AG09319 (cell line): ENCODE measurements at places on chromosomes 1 and 21.

DNA sequence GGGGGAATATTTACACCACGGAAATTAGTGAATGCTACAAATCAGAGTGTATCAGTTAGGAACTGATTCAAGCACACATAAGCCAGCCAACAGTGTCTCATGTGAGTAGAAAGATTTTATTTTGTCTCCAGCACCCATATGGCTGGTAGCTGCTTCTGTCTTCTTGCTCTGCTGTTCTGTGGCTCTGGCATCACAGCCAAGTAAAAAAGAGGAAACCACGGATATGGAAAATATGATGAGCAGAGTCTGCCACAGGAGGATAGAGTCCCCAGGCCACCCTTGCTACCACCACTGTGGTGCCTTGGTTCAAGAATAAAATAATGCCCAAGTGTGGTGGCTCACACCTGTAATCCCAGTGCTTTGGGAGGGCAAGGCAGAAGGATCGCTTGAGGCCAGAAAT lies 53.6 kb upstream of the SPOCD1 start:
- DNase-seq, result no peak

- DNase-seq, result no peak
Measured at GRCh38 chr1:104921525-104921924, 1171.8 kb downstream of the AMY1C start.

DNA sequence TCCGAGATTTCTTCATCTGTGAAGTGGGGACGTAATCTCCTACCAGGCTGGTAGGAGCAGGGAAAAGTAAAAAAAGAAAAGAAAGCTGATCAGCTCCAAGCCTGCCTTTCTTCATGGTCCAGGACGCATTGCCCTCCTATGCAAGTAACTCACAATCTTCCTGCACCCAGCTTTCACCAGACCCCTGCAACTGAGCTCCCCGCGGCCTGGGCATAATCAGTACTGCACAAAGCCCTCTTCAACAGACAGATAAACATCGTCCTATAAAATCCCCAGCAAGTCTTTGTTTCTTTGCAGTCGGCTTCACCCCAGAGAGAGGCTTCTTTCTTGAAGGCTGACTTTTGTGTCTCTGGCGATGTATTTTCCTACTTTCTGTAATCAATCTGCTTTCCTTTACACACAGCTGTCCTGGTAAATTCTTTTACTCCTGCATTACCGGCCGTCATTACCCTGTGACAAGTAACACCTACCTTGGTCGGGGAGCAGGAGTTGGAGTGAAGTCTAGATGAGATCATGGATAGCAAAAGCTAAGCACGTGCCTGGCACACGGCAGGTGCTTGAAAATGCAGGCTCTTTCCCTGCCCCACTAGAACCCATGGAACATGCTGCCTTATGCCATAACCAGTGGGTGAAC lies 8.3 kb downstream of the PADI1 start:
- no peak for DNase-seq

DNA sequence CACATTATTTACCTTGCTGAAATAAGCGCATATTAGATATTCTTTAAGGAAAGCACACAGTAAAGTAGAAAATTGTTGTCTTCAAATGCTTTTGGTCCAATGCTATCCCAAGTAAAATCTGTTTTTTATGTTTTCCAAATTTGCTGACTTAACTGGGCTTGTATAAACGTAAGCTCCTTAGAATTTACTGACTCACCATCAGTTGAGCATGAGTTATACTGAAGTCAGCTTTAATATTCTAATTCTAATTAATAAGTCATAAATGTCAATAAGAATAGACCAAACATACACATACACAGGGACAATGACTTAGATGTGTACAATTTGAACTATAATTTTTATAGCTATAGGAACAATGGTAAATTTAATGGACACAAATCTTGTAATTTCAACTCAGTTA lies 319.2 kb downstream of the TPR start:
- no peak for DNase-seq

DNA sequence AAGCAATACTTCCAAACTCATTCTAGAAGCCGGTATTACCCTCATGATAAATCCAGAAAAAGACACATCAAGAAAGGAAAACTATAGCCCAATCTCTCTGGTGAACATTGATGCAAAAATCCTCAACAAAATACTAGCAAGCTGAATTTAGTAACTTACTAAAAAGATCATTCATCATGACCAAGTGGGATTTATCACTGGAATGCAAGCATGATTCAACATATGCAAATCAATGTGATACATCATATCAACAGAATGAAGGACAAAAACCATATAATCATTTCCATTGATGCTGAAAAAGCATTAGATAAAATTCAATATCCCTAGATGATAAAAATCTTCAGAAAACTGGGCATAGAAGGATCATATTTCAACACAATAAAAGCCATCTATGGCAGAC lies 402.9 kb downstream of the TGFB2 start:
- DNase-seq, result no peak

DNA sequence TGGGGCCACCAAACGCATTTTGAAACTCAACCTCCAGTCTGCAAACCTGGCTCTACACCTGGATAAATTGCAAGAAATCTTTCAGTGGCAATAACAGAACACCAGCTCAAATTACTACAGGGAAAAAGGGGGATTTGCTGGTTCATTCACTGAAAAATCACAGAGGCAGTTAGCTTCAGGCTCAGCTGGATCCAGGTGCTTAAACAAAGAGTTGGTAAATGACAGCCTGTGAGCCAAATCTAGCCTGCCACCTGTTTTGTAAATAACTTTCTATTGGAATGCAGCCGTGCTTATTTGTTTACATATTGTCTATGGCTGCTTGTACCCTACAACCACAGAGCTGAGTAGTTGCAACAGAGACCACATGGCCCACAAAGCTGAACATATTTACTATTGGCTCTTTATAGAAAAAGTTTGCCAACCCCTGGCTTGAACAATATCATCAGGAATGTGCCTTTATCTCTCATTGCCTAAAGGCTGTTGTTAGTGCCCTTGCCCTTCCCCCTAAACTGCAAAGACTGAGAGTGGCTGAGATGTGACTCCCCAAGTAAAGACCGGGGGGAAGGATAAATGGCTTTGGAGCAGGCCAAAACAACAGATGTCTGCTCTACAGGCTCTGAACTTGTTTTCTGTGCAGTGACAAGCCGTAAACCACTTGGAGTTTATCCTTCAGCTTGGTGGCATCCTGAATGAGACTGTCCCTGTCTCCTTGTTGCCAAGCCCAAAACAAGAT lies 21.5 kb upstream of the PTPRF start:
- DNase-seq, result no peak

- DNase-seq, result peak; percentile 5
Measured at GRCh38 chr1:171267391-171267790, 19.1 kb downstream of the FMO1 start.

GRCh38 chr21:31888936-31889371 lies 16.1 kb downstream of the HUNK start:
- DNase-seq, result no peak

- DNase-seq, result no peak
Measured at GRCh38 chr1:67679691-67680090, 5.3 kb upstream of the GADD45A start.

DNA sequence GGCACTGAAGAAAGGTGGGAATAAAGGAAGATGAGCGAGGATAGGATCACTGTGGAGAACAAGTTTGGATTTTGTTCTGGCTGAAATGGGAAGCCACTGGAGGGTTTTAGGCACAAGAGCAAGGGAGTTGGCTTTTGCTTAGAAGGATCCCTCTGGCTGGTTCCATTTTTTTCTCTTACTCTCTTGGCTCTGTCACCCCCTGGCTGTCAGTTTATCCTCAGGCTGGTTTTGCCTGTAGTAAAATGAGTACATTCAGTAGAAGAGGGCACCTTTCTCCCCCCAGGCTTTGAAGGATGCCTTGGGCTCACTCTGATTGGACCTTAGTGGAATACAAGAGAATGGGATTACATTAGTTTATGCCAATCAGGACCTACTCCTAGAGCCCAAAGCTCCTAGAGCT lies 17.1 kb downstream of the CACHD1 start:
- no peak for DNase-seq

DNA sequence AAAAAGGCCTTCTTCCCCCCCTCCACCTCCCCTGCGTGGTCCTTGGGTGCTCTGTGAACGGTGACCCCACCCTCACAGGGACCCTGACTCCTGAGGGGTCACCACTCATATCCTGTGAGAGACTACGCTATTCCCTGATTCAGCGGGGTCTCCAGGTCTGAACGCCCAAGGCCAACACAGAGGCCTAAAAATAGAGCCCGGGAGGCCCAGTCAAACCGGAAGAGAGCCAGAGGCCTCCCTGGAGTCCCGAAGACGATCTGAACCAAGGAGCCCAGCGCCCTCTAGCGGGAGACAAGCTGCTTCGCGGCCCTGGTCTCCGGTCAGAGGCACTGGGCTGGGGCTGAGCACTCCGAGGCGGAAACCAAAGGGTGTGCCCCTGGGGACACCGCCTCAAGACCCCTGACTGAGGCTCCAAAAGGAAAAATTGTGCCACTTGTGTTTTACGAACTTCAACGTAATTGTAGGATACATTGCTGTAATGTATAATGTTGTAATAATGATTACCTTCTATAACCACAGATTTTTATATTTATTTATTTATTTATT lies 42.4 kb upstream of the PSEN2 start:
- peak; percentile 88 for DNase-seq

GRCh38 chr1:113444857-113445256 lies 54.5 kb downstream of the MAGI3 start:
- DNase-seq, result no peak

GRCh38 chr21:25342816-25343215 lies 264.5 kb downstream of the MRPL39 start:
- no peak for DNase-seq

DNA sequence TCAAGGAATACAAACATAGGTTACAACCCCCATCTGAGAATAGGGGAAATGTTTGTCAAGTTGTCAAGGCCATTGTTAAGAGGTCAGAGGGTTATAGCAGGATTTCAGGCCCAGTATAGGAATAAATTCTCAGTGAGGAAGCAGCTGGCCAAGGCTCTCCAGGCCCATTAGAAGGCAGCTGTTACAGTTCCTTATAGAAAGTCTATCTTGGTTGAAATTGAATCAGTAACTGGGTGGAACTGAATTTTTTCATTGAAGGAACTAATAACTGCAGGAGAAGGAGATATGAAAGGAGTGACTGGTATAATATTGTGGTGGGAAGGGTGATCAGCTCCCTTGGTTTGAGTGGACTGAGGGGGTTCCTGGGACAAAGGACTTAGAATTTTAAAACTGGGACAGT lies 134.1 kb downstream of the CYYR1 start:
- no peak for DNase-seq
